Kidney (tissue), 22 donors: ENCODE measurements at places on chromosomes 11 and 22.

DNA sequence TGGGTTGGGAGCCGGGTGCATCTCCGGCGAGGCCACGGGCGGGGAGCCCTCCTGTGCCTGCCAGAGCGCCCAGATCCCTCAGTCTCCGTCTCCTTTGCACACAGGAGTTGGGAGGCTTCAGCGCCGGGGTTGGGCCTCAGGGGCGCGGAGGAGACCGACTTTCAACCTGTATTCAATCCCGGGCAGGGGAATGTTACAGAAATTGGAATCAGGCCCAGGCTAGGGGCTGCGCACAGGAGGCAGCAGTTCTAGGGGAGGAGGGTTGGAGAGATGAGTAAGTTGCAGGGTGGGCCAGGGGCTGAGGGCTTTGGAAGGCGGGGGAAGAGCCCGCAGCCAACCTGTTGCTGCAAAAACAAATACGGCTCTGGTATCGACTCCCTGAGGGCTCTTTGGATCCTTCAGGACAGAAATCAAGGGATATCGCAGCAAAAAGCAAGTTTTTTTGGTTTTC is 640 bp upstream of the KCNA4 start:
- DNase-seq: peak; percentile 25

GRCh38 chr22:40116496-40117200 is 61.1 kb upstream of the TNRC6B start:
- no peak for DNase-seq

DNA sequence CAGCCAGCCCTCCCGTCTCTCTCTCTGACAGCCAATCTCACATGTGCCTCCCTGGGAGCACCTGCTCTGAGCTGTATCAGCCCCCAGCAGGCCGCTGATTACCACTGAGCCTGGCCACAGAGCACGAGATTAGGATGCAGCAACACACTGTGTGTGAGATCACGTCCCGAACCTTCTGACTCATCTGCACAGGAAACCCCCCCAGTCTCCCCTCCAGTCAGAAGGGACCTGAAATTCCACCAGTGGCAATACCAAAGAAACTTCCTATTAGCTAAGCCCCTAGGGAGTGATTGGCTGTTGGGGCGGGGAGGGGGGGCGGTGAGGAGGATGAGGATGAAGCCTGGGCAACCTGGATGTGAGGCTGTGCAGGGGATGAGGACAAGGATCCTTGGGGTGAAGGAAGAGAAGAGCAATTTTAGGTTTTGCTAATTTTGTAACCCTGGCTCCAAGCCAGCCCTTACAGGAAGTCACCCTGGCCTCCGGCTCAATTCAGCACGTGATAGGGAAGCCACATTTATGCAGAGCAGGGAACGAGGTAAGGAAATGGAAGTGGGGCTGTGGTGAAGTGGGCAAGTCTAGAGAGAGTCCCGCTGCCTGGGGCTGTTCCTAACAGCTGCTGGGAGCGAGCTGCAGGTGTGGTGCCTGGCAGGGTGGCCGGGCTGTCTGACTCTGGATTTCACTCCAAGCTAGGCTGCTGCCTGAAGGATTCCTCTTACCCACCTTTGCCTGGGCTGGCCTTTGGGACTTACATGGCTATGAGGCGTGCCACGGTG is 1.9 kb downstream of the SLC43A3 start:
- DNase-seq: no peak

DNA sequence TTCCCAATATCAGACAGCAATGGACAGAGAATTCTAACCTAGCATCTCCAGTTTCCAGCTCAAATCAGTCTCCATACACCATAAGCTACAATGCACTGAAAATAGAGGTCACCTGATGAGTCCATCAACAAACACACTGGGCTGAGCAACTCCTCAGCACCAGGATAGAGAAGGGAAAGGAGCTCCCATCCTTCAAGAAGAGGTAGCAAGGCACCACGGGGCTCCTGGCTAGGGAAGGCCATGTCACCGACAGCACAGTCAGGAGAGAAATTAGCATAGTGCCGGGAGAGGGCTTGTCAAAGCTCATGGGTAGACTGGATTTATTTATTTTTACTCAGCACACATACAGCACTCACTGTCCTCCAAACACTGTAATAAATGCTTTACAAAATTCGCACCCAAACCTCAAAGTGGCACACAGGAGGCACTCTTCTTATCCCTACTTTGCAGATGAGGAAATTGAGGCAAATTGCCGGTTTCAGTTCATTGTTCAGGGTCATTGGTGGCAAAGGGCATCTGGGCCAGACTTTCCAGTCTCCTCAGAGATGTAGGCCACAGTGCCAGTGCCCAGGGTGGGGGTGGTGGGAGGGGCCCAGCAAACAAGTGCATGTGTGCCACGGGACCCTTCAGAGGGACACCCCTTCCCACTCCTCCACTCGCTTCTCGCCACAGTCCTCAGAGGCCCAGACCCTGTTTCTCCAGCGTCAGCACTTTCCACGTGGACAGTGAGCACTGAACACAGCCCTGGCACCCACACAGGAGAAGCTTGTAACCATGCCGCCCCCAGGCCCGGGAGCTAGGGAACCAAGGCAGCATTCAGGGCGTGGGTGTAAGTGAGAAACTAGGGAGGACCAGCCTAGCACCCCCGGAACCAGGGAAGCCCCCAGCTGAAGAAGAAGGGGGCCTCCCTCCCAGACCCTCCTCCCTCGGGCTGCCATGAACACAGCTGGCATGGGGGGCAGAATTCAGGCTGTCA is 1417.4 kb downstream of the TBC1D22A start:
- DNase-seq: no peak

- no peak for DNase-seq
These were observed 247.6 kb downstream of the BRD1 start for GRCh38 chr22:49580024-49580423.

- DNase-seq: no peak
These were observed 89.3 kb upstream of the AMOTL1 start for GRCh38 chr11:94678901-94679300.
